Hematopoietic multipotent progenitor cell treated with erythropoietin and hydrocortisone succinate and interleukin-3 and kit ligand, for 4 days (in vitro differentiated cells): ENCODE measurements at places on chromosomes 2 and 18.

DNA sequence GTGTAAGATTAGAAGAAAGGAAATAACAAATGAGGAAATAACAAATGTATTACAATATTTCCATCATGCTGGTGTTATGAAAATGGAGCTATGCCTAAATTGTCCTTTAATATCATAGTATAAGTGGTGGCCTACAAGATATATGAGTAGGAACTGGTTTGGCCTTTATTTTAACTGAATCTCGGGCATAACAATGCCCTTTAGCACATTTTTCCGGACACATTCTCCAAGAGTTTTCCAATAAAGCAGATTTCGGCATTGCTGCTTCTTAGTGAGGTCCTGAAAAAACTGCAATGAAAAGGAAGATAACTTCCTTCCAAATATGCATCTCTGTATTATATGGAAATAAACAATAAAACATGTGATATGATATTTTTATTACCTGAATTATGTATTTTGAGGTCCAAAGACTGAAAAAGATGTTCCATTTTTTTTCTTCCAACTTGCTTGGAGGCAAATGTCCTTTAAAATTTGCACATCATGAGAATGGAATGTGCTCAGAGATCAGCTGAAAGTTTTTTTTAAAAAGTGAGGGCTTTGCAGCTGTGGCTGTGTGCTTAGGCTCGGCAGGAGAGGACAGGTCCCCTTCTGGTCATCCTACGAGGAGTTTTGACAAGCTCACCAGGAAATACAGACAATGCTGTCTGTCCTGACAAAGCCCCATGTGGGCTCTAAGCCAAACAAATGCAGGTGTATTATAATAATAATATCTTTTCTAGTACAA, 132.3 kb upstream of the RND3 start:
- no peak for DNase-seq

DNA sequence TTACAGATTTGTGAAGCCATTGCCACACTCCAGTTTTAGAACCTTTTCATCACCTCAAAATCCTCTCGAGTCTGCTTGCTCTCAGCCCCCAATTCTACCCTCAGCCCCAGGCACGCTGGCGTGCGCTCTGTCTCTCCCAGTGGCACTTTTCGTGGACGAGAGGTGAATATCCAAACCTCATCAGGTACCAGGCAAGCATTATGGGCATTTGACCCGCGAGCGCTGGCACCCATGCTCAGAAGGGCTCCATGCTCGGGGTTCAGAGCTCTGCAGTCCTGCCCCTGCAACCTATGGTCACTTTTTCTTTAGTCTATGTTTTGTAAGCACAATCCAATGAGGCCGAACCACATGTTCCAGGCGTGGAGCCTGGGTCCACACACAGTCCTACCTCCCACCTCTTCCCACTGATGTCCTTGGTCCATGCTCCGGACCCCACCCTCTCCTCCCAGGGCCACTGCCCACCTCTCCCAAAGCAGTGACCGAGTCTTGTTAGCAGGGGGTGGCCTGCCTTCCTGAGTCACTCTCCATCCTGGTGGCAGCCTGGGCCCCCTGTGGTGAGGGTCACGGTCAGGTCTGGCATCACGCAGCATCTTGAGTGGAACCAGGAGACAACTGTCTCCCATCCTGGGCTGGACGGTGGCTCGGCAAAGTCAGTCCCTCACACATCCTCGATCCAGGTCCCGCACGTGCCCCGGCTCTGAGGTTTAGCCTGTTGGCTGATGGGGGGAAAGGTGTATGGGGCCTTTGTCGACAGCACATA, 256.9 kb downstream of the NDUFA10 start:
- DNase-seq = no peak

DNA sequence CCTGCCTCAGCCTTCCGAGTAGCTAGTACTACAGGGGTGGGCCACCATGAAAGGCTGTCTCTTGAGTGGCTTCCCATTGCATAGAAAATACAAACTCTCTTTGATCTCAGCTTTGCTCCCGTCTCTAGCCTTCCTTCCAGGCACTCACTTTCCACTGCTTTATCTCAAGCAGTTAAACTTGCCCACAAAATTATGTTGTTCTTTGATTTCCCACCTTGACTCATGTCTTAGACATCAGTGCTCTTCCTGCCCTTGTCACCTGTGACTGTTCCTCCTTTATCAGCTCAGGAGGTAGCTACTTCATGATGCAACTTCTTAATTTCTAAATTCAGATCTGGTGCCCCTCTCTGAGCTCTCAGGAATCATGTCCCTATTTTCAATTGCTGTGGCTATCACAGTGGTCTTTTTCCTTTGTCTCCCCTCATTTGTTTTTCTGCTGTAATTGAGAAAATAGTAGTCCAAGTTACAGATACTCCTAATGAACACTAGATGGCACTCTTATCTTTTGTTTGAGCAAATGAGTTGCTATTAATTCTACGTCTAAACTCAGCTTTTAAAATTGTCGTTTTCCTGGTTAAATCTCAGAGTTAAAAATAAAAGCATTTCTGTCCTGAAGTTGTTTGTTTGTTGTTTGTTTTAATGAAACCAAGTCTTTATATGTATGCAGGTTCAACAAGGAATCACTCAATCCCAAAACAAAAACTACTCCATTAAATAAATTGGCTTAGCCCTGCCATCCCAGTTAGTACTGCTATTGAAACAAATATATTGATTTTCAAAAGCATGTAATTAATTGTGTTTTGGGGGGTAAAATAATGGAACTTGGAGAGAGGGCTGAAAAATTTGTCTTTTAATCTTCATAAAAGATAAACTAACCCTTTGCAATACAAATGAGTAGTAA, 46.9 kb upstream of the GREB1L start:
- DNase-seq = peak; percentile 73

GRCh38 chr2:8806885-8807704, 30.3 kb downstream of the KIDINS220 start:
- no peak for DNase-seq

DNA sequence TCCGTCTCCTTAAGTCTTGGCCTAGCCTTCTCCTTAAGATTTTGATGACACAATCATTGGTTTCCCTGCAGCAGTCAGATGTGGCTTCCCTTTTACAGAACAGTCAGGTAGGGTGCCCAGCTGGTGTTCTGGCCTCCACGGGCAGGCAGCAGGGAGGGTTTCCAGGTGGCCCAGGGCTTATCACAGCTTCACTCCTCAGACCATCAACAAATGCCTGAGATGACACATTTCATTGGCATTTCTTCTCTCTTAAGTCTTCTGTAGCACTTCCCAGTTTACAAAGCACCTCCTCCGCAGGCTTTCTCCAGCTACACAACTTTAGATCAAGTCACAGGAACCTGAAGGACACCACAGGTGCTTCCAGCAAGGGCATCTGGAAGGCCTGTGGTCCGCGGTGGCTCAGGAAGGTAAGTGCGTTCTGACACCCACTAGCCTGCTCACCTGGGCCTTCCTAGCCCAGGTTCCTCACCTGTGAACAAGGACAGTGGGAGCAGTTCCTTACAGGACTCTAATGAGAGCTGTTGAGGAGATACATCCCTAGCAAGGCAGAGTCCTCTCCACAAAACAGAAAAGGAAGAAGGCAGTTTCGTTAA, 37.6 kb downstream of the PTPN18 start:
- no peak for DNase-seq

DNA sequence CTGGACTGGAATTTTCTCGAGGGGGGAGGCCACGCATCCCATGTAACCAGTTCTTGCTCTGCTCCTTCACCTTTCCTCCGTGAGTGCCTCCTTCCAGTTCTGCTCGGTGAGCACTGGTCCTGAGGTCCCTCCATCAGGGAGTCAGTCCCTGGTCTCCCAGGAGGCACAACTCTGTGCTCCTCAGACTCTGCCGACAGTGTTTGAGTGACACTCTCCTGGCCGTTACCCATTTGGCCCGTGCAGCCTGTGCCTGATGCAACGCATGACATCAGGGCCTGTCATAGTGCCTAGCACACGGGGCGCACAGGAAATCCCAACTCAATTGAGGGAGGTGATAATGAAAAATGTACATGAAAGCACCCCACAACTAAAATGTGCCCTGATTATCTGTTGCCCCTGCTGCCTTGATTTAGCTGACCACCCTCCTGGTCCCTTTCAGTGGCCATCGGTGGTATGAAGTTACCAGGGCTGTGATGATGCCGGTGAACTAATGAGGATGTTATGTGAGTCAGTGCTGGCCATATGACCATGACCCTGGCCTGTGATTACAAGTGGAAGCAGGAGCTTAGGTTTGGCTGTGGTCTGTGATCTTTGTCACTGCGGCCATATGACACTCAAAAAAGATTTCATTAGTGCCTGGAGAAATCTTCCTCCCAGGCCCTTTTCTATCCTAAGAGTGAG, 144.6 kb downstream of the TDRD15 start:
- no peak for DNase-seq

DNA sequence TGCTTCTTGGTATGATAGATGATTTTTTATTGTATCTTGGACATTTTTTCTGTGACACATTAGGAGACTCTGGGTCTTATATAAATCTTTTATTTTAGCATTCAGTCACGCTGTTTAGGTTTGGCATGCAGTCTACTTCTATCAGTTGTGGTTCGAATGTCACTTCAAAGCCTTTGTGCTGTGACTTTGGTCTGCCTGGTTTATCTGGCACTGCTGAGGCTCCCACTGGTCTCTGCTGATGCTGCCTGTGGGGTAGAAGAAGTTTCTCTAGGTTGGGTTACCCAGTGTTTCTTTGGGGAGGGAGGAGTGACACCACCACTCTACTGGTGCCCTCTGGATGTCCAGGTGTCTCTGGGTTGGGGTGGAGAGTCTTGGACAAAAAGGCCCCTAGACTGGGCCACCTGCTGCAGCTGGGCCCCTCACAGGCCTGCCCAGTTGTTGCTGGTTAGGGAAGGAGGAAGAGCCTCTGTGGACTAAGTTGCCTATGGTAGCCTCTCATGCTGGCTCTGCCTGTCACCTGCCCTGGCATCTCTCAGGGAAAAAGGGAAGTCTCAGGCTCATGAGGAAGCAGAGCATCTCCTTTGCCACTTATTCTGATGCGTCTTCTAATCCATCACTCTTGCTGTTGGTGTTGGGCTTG, 115.4 kb upstream of the HS6ST1 start:
- no peak for DNase-seq

DNA sequence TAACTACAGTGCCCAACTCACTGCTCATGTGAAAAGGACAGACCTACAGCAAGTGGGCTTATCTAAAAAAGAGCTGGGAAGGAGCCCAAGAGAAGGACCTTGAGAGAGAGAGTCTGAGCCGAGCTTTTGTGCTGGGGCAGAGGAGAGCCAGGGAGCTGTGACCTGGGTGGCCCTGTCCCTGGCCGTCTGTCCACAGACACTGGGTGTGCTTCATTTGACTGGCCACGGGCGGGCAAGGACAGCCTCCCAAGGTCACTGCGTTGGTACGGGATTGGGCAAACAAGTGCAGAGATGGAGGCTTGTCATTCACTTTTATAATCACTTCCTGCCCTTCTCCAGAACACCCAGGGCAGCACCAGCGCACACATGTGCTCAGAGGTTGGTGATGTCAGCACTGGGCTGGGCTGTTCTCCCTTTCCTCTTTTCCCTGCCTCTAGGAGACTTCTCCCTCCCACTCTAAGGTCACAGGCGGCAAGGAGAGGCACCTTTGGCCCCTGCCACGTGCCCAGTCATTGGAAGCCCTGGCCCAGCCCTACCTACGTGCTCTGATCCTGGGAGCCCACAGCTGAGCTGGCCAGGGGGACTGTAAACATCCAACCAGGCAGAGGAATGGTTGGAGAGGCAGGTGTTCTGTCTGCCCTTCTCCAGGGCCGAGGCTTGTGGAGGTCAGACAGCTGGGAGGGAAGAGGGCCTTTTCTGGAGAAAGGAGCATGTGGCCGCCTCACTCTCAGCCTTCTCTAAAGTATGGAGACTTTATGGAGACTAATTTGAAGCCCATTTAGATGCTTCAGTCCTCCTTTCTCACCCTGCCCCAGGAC, 6.4 kb upstream of the PSD4 start:
- DNase-seq = no peak

DNA sequence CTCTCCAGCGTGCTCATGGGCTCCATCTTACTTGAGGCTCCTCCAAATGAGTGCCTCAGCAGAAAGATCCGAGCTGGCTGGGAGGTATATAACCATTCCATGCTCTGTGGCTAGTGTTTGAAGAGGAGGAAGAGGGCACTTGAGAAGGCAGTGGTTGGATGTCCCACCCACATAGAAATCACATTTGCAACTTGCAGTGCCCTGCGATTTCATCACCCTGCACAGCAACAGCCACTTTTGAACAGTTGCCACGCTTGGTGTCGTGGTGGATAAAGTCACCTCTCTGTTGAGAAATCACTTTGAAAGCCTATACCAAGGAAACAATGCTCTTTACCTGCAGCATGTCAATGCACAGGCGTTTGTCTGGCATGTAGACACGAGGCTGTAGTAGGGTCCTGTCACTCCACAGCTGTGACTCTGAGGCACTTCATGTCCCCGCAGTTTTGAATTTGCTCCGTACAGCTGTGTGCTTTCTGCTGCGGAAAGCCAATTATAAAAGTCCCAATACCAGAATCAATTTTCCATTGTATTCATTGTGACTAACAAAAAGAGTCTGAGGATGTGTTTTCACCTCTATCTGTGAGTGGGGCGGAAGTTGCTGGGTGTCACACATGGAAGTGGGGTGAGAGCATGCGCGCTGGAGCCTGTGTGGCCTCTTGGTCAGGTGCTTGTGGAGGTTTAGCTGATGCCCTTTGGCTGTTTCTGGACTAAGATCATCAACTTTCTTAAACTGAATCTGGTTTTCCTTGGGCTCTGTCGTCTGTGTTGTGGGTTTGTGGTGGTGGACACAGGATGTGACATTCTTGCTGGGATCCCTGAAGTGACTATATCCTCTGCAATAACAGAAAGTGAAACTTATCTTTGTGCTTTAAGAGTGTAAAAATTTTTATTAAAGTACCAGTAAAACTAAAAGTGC, 2.8 kb downstream of the CNDP2 start:
- DNase-seq = peak; percentile 76

GRCh38 chr2:73260338-73260984, 23.8 kb downstream of the FBXO41 start:
- DNase-seq = peak; percentile 78

DNA sequence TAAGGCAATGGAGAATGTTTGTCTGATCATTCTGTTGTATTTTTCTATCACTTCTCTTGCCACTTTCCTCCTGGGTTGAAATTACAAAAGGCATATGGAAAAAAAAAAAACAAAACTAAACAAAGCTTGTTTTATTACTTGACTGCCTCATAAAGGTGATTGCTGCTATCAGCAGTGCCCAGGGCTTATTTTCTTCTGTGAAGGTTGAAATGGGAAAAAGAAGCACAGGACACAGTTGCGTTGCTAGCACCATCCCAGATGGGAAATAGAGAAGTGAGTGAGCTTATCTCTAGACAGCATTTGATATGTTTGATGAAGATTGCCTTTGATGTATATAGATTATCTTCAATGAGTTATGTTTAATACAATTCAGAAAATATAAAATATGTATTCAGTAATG, 633.8 kb upstream of the ZNF804A start:
- no peak for DNase-seq

DNA sequence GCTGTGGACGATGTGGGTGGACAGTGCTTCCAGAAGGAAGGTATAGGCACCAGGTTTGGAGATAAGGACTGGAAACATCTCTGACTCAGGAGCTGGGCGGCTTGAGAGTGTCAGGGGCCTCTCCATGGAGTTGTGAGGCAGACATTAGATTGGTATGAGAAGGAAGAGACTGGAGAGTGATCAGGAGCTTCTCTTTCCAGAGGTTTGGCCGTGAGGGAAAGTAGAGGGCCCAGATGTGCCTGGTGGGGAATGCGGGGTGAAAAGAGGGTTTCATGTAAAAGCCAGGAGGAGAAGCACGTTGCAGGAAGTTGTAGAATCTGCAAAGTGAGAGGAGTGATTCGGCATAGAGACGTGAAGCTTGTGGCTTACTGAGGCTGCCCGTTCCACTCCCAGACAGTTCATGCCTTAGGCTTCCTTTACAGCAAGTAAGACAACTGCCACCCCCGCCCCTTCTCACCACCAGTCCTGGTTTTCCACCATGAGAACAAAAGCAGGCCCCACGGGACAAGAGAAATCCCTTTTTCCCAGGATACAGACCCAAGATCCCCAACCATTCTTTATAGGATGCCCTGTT, 166.3 kb upstream of the HDAC4 start:
- DNase-seq = no peak
